ENCODE measurements at places on chromosomes 16 and 17.

DNA sequence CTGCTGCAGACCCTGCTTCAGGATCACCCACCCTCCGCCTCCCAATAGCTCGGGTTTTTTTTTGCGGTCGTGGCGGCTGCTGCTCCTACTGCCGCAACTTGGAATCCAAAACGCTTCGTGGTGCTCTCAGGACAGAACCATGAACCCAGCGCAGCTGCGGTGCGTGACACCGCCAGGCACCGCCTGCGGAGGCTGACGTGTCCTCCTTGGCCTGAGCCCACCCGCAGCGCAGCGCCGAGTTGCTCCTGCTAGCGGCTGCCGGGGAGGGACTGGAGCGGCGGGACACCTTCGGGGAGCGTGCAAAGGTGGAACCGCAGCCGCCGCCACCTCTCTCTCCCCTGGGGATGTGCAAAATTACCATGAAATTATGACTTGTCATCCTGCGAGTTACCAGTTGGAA is 1893.0 kb downstream of the TP53TG3F start:
- DNase-seq, result no peak

DNA sequence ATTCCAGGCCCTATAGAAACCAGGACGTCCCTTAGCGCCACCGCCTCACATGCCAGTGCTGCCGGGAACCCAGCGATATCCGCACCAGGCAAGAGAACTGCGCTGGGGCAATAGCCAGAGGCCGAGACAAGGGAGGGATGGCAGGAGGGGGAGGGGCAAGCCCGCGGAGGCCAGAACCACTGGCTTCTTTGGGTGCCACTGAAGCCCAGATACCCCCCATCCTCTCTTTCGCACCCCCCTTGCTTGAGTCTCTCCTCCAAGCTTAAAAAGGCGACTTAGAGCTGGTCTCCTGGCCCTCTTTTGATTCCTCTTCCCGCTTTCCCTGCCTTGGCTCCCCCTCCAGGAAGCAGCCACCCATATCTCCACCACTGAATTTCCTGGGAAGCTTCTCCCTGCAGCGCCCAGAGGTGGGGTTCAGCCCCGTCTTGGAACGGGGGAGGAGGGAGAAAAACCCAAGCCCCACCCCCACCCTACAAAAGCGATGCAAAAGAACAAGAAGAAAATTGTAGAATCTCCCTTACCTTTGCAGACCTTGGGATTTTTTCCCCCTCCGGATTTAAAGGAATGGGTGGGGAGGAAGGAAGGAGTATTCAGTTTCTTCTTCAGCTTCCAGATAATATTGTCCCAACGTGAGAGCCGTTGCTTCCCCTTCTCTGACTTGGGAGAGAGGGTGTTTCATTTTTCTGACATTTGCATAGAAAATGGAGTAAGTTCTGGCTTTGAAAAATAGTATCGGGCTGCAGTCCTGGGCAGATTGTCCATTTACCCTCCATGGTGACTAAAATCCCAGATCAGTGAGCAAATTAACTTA is 622 bp downstream of the HOXB6 start:
- DNase-seq, result no peak

- DNase-seq, result no peak
These were observed 90.3 kb downstream of the EMP2 start for GRCh38 chr16:10490141-10490540.

GRCh38 chr17:73349138-73349537 is 37.3 kb upstream of the CDC42EP4 start:
- DNase-seq, result no peak

DNA sequence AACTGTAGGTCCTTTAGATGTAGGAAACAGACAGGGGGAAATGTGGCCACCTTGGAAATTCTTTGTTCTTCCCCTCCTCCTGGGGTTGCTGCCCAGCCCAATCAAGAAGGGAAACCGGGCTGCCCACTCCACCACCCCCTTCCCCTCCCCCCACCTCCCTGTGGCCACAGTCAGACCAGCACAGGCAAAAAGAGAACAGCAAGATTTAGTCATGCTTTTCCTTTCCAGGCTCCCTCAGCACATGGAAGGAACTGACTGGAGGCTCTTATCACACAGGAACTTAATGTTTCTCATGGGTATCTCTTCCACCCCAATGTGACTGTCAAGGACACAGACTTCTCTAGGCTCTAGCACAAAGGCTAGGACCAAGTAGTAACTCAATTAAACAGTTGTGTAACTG is 3.0 kb upstream of the CCL1 start:
- no peak for DNase-seq

- DNase-seq, result no peak
These were observed 44.3 kb upstream of the CHMP6 start for GRCh38 chr17:80947200-80947940.

DNA sequence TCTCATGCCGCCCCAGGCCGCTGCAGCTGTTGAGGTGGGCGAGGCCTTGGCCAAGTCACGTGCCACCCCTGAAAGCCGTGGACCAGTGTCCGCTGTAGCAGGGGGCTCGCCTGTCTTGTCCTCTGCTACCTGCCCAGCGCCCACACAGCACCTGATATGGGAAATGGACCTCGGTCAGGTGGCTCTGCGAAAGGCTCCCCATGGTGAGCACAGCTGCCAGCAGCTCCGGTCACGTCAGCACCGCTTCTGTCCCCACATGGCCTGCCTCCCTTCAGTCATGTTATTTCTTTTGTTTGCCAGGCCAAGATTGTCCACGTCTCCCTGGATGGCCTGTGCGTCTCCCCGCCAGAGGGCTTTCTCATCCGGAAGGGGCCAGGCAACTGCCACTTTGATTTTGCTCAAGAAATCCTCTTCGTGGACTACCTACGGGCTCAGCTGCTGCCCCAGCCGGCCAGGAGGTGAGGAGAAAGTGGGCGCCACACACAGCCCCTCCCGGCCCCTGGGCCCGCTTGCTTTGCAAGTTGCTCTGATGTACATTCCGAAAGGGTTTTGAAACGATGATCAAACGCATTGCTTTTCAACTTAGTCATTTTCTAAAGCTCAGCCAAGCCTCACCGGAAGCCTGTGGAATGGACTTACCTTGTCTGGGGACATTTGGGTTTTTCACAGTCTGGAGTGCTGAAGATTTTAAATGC is 219.8 kb downstream of the KATNIP start:
- no peak for DNase-seq
